Activated CD4-positive, CD25-positive, alpha-beta regulatory T cell treated with anti-CD3 and anti-CD28 coated beads, Interleukin-2, amount 50 U/mL, for 16 hours (primary cell): ENCODE measurements at places on chromosomes 3 and 15.

GRCh38 chr3:127964816-127965215 is 49.8 kb downstream of the KBTBD12 start:
- DNase-seq = no peak

DNA sequence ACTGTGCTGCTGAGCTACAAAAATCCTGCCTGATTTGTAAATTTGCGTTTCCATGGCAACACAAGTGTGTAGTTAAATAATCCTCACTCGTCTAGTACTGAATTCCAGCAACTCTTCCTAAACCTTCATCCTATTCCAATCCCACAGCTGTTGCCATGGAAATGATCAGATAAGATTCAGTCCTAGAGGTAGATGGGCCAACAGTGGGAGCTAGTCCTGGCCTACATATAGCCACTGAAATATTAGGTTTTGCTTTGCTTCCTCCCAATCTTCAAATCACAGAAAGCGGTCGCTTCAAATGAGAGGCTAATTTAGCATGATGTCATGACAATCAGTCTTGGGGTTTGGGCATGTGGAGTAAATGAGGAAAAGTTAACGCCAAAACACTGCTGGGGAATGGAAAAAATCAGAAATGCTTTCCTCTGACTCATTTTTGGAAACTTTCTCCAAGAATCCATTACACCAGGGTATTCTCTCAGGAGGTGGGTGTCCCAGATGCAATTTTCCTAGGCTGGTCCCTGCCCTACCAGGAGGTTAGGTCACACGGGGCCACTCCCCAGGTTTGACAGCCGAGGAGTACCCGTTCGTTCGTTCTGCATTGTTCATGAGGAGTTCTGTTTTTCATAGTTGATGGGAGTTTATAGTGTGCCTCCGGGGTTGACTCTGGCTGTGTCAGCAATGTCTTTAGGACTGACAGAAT is 159.2 kb upstream of the SLCO3A1 start:
- no peak for DNase-seq

- DNase-seq = no peak
Observed at GRCh38 chr3:123319760-123320159, 118.0 kb downstream of the SEC22A start.

DNA sequence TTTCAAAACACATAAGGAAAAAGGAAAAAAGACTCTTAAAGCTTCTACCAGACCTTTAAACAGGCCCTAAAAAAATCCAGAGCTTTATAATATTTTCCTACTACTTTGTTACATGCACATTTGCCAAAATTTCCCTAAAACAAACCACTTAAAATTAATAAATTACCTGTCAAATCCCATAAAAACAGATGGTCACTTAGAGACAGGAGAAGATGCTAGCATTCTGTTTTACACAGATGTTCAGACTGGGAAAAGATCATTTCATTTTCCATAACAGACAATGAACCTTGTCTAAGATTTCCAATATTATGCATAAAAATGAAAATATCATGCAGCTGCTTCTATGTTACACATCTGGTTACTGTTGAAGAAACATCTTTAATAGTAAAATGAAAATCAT is 66.6 kb downstream of the SUCLG2 start:
- no peak for DNase-seq

- no peak for DNase-seq
Observed at GRCh38 chr3:127886956-127887231, 28.1 kb upstream of the KBTBD12 start.

GRCh38 chr15:64500695-64501395 is 40.5 kb downstream of the ZNF609 start:
- no peak for DNase-seq

- no peak for DNase-seq
Observed at GRCh38 chr15:55515491-55515890, 7.5 kb upstream of the DNAAF4 start.

GRCh38 chr3:187006864-187007630 is 76.7 kb downstream of the ST6GAL1 start:
- DNase-seq = no peak

GRCh38 chr3:138396752-138397410 is 37.5 kb upstream of the ESYT3 start:
- DNase-seq = no peak

DNA sequence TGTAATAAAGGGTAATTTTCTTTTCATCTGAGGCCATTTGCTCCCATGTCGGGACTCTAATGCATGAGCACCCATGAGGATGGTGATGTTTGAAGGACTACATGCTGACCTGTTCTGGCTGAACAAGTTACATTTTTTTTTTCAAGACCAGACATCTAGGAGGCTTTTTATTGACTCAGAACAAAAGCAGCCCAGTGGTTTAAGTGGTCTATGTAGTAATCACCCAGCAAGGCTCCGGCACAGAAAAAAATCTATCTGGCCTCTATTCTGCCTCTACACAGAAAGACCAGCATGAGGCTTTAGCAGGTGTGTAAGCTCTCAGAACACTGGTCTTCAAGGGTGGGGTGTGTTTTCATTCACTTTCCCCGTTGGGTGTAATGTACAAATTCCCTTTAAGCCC is 95.1 kb upstream of the ZBED2 start:
- DNase-seq = no peak

GRCh38 chr3:37628711-37629301 is 232.9 kb upstream of the CTDSPL start:
- DNase-seq = no peak

- DNase-seq = no peak
Observed at GRCh38 chr3:189849262-189849661, 218.1 kb downstream of the TP63 start.

DNA sequence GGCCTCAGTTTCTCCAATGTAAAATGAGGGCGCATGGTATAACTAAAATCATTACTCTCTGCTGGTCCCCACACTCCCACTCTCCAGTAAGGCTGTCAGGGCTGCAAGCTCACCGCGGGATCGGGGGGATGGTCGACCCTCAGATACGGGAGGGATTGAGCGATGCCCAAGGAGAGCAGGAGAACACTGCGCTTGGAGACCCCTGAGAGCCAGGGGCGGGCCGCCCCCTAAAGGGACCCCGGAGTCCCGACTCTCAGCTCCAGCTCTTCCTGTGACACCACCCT is 713 bp upstream of the PLEKHO2 start:
- DNase-seq = no peak

DNA sequence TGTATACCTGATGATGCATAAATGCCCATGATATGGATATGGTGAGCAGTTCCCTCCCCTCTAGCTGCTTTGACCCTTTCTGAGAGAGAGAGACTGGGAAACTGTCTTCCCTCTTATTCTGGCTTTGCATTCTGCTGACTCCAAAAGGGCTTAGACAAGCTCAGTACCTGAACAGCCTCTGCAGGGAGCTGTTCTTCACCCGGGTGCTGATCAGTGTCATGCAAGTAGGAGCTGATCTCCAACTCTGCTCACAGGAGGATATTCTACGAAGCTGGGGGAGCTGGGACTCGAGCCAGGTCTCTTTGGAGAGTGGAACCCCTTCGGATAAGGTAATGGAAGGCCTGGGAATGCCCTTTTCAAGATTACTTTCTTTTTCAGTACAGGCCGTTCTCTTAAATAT is 237.1 kb downstream of the RYR3 start:
- no peak for DNase-seq

DNA sequence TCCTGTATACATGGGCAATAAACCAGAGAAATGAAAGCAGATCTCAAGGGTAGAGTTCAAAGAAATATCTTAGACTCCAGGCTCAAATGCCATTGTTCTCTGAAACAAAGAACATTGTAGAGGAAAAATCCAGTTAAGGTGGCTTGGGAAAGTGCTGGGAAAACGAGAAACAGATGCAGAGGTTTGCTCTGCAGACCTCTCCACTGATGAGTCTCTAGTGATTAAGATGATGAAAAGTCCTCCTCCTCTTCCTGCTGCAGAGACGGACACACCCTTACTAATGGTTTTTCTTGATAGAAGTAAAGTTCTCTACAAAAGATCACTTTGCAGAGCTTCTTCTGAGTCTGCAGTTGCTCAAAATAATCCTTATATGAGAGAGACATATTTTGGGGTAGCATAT is 264.7 kb downstream of the GABRG3 start:
- DNase-seq = no peak

DNA sequence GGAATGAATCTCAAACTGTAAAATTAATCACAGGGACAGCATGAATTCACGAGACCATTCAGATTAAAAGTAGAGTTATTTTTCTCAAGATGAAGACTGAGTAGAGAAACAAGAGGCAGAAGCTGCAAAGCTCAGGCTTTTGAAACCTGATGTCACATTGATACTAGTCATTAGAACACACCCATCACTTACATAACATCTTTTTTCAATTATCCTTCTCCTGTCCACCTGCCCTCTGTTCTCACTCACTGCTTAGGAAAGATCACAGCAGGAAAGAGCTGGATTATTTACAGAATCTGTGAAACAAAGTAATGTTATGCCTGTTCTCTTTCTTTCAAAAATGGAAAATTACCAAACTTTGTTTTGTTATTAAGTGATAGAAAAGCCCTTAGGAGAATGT is 72.0 kb upstream of the CDAN1 start:
- DNase-seq = no peak

- no peak for DNase-seq
Observed at GRCh38 chr3:18481946-18482548, 56.9 kb upstream of the SATB1 start.

DNA sequence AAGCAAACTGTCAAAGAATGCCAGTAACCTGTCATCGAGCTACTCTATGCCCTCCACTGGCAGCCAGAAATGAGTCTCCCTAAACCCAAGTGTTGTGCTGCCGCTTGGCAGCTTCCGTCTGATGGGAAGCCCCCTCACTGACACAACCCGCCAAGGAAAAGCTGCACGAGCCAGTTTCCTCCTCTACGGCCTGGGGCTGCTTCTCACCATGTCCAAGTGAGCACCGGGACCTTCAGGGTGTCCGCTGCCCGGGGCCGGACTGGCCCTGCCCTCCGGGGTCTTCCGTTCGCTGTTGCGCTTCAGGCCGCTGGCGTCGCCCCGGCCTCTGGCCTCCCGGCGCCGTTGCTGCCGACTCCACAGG is 490 bp downstream of the TOMM70 start:
- peak; percentile 2 for DNase-seq

GRCh38 chr15:96549136-96549535 is 218.6 kb downstream of the NR2F2 start:
- no peak for DNase-seq
